ENCODE measurements at places on chromosomes 13 and 19.
A peak's percentile ranks its signal among the peaks of the same experiment; 100 is the strongest.

- DNase-seq: no peak
Measured at GRCh38 chr19:33405553-33406461, 32.3 kb downstream of the CEBPG start.

GRCh38 chr13:99086267-99087097 is 108.6 kb upstream of the DOCK9 start:
- DNase-seq: peak; percentile 53

DNA sequence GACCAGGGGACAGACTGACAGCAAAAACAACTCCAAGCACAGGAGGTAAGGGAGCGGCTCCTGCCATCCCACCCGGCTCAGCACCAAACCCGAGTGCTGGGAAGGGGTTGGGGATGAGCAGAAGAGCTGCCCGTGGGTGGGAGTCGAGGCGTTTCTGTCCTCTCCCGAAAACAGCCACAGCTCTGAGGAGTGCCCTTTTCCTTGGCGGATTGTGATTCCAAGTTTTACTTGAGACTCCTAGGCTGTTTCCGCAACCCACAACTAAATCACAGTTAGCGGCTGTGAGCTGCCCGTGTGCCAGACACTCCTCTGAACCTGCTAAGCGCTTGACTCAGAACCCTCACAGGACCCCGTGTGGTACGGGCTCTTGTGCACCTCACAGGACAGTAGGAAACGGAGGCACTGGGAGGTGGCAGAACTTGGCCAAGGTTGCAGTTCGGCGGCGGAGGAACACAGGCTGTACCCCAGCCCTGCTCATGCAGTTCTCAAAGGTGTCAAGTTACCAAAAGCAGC is 21.4 kb downstream of the CFAP97D2 start:
- no peak for DNase-seq

DNA sequence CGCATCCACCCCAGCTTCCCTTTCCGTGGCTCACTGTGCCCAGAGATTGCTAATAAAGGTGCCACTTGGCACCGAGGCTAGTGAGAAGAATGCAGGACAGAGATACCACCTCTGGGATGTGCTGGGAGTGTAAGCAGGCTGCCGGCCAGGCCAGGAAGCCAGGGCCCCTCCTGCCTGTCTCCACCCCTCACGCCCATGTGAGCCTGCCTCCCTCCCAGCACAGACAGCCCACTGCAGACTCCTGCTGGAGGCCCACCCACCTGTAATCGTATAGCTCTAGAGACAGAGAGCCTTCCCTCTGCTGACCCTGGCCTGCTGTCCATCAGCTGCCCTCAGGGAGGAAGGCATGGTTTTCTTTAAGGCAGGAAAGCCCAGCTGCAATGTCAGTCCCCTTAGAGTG is 13.9 kb downstream of the VSTM2B start:
- DNase-seq: no peak

DNA sequence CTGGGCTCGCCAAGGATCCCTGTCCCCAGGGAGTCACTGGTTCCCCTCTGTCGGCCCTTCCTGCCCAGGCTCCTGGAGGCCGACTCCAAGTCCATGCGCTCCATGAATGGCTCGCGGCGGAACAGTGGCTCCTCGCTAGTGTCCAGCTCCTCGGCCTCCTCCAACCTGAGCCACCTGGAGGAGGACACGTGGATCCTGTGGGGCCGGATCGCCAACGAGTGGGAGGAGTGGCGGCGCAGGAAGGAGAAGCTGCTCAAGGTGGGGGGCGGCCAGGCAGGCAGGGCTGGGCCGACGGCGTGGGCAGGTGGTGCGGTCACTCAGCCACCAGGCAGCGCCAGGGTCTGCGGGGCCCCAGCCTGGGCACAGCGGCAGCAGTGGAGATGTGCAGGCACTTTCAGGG is 17.6 kb downstream of the EVI5L start:
- no peak for DNase-seq

- DNase-seq: no peak
Measured at GRCh38 chr19:32421589-32422361, 16.2 kb downstream of the DPY19L3 start.

- no peak for DNase-seq
Measured at GRCh38 chr13:79455331-79455730, 25.6 kb upstream of the NDFIP2 start.

GRCh38 chr13:62747152-62747551 is 1331.5 kb upstream of the PCDH20 start:
- no peak for DNase-seq

DNA sequence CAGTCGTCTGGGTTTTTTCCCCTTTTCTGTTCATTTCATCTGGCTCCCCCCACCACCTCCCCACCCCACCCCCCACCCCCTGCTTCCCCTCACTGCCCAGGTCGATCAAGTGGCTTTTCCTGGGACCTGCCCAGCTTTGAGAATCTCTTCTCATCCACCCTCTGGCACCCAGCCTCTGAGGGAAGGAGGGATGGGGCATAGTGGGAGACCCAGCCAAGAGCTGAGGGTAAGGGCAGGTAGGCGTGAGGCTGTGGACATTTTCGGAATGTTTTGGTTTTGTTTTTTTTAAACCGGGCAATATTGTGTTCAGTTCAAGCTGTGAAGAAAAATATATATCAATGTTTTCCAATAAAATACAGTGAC is 9.3 kb downstream of the CALM3 start:
- DNase-seq: no peak

DNA sequence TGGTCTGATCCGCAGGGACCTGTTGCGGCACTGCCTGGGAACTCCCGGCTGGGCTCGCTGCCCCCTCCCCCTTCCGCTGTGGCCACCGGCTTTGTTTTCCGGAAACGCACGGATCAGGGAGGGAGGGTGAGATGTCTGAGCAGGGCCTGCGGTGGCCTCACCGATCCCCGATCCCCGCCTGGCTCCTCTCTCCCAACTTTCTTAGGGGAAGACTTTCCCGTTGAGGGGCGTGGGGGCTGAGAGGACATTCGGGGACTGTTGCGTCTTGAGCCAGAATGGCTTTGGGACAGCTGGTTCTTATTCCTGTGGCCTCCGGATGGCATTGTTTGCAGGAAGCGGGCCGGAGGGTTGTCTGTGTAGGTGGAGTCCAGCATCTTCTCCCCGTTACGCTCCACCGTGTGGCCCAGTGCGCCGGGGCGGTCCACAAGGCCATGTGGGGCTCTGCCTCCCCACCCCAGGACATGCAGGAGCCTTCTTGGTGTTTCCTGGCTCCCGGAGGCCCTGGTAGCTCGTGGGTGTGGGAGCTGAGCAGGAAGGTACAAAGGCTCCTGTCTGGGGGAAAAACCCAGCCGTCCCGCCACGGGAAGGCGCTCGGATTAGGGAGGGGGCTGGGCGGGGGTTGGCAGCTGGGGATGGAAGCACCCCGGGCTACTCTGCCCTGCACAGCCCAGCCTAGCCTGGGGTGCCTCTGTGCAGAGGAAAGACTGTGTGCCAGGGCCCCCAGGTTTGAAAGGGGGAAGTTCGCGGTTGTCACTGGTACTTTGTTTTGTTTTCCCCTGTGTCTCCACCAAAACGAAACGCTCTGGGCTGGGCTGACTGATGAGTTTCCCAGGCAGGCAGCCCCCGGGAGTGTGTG is 1.3 kb downstream of the CSNK1G2 start:
- DNase-seq: peak; percentile 83

- DNase-seq: no peak
Measured at GRCh38 chr19:46904114-46905060, 43.6 kb downstream of the ARHGAP35 start.

GRCh38 chr19:41144403-41144802 is 30.2 kb downstream of the CYP2F1 start:
- DNase-seq: peak; percentile 94

DNA sequence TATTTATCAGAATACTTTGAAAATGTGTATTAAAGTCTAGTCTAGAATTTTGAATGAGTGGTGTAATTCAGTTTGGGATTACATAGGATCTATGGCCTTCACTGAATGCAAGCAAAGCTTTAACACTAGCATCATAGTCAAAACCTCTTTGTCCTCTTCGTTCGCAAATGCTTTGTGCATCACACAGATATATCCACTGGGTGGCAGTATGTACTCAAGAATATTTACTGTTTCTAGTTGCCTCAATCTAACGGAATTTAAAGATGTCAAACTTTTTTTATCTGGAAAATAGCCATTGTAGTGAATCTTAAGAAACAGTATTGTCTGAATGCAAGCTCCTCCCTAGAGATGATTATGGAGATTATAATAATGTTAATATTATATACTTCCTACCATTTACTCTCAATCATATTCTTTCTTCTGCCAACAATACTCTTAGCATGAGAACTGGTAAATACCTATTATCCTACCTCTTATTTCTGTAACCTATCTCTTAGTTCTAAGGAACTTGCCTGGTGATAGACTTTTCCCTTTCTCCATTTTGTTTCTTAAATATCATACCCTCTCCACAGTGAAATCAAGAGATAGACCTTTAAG is 25.8 kb downstream of the LACC1 start:
- peak; percentile 44 for DNase-seq

GRCh38 chr19:33825556-33825955 is 28.9 kb downstream of the KCTD15 start:
- DNase-seq: no peak

DNA sequence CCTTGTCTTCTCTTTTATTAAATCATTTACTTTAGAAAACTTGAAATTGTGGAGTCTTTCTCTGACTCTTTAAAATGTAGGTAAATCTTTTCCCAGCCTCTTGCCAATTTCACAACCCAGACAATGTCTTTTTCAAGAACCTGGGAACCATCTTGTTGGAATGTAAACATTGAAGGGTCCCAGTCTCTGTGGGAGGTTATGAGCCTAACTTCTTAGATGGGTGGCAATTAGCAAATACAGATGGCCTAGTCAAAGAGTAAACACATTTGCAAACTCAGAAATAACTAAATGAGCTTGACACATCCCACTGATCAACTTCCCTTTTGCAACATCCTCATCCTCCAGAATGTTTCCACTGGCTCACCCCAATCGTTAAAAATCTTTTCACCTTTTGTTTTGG is 721.0 kb downstream of the PCDH9 start:
- DNase-seq: no peak

- peak; percentile 33 for DNase-seq
Measured at GRCh38 chr13:41465241-41465847, 8.0 kb downstream of the RGCC start.

DNA sequence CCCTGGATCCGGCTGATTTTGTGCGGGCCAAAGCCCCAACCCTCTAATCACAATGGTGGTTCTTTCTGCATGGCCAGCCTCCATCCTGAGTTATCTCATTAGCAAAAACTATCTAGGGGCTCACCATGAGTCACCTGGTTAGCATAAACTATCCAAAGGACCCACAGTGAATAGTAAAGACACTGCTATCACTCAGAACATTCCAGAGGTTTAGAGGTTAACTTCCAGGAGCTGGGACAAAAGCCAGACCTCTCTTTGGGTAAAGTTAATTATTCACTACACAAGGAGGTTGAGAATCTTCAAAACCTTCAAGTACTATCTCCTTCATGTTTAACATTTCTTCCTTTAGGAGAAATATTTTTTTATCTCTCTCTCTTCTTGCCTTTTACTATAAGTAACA is 18.8 kb upstream of the PPP5C start:
- DNase-seq: no peak

GRCh38 chr19:33620611-33621010 is 1.1 kb upstream of the CHST8 start:
- DNase-seq: no peak

DNA sequence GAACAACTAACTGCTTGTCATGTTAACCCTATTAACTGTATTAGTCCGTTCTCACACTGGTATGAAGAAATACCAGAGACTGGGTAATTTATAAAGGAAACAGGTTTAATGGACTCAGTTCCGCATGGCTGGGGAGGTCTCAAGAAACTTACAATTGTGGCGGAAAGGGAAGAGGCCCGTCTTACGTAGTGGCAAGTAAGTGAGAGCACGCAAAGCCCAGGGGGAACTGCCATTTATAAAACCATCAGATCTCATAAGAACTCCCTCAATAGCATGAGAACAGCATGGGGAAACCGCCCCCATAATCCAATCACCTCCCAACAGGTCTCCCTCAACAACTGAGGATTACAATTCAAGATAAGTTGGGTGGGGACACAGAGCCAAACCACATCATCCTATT is 34.7 kb downstream of the PHF11 start:
- DNase-seq: no peak

DNA sequence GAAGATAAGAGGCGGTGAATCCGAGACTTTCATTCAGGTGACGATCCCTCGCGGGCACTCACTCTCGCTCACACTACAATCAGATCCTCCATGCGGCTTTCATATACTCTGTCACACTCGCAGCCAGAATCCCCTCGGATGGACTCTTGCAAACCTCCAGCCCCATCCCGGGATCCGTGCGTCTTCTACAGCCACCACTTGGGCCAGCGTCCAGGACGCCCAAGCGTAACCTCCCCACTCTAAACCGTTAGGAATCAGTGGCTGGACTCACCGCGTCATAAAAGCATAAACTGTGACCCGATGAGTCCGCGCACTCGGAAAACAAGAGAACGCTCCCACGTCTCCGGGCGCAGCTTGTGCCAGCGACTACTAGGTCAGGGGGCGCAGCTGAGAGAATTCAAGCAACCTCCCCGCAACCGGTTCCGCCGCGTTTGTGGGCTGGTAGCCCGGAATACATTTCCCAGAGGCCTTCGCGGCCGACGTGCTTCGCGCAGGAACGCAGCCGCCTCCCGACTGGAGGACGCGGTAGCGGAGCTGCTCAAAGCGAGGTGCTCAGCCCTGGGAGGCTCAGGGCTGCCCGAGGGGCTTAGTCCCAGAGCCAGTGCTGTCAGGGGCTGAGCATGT is 27.6 kb downstream of the ZNF607 start:
- peak; percentile 82 for DNase-seq

- DNase-seq: peak; percentile 73
Measured at GRCh38 chr19:925526-926322, at the start of gene ARID3A. Gene ARID3A, plus strand, starts transcription at chr19:926035. Its CDS starts 3,494 bp downstream, at chr19:929529.

- DNase-seq: no peak
Measured at GRCh38 chr19:44869733-44870470, 21.2 kb upstream of the TOMM40 start.

GRCh38 chr13:57704031-57704430 is 72.5 kb downstream of the PCDH17 start:
- no peak for DNase-seq

- DNase-seq: no peak
Measured at GRCh38 chr13:106660746-106661625, 93.0 kb upstream of the ARGLU1 start.

DNA sequence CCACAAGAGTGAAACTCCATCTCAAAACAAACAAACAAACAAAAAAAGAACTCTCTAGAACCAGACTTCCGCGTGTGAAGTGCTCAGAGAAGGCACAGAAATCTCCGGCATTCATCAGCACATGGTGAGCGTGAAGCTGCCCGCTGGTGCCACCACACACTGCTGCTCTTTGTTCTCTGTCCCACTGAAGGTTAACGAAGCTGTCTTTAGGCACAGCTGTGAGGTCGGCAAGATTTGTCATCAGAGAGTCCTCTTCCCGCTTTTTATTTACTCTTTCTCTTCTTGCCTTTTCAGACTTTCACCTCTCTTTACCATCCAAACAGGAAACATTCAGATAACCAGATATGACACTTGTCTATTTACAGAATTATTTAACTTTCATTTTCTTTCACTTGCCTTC is 115.2 kb upstream of the ARGLU1 start:
- no peak for DNase-seq

DNA sequence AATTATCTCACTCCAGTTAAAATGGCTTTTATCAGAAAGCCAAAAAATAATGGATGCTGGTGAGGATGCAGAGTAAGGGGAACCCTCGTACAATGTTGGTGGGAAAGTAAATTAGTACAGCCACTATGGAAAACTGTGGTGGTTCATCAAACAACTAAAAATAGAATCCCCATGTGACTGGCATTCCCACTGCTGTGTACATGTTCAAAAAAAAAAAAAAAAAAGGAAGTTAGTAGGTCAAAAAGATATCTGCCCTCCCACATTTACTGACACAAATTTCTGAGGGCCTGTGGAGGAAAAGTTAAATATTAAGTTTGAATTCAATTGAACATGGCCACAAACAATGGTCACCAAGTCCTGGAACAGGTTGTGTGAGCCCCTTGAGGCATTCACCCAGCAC is 9.8 kb upstream of the ZSCAN5A start:
- no peak for DNase-seq

Data from colonic mucosa (tissue), 4 donors.